ENCODE measurements at places on chromosomes 4 and X.

DNA sequence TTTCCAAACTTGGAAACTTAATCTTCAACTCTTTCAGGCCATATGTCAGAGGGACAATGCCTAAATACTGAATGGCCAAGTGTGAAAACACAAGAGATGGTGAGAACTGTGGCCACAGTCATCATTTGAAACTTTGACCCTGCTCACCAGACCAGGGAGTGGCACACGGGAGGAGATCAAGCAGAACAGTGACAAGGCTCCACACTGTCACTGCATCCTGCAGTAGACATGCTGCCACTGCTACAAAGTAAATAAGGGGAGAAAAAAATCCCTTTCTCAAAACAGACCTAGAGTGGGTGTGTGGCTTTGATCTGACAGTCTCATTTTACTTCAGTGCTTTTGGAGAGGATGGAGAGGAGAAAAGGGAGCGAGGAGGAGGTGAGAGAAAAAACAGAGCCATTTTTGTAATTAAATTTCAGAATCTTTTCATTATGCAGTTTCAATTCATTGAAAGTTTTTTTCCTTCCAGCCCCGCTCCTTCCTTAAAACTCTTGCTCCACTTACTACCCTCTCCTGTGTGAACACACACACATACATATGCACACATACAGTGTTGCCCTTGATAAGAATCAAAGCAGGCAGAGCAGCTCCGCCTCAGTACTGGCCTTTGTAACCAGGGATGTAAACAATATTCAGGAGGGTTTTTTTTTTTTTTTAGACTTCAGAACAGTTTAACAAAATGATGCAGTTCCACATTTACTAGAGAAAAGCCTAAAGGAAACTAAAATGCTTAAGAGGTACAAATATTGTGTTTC, 34.4 kb downstream of the NEXMIF start:
- DNase-seq: no peak

- peak; percentile 22 for DNase-seq
Measured at GRCh38 chrX:72169008-72169728, 12.4 kb upstream of the PIN4 start.

DNA sequence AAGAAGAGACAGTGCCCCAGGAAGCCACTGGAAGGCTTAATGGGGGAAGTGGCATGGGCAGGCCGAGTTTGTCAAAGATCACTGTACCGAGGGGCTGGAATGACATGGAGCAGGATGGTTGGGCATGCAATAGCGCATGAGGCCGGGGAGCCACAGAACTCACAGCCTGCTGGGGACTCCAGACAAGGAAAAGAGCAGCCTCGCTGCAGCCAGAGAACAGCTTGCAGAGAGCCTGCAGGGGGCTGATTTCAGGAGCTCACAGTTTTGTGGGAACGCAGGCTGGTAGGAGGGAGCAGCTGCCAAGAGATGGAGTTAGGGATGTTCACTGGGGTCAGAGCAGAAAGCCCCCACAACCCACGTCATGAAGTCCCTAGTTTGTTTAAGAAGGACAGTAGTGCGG, 45.4 kb downstream of the STOX2 start:
- no peak for DNase-seq

- DNase-seq: no peak
Measured at GRCh38 chrX:15350329-15350996, 15.1 kb upstream of the PIGA start.

- peak; percentile 6 for DNase-seq
Measured at GRCh38 chrX:15158350-15158735, 111.5 kb downstream of the ASB9 start.

DNA sequence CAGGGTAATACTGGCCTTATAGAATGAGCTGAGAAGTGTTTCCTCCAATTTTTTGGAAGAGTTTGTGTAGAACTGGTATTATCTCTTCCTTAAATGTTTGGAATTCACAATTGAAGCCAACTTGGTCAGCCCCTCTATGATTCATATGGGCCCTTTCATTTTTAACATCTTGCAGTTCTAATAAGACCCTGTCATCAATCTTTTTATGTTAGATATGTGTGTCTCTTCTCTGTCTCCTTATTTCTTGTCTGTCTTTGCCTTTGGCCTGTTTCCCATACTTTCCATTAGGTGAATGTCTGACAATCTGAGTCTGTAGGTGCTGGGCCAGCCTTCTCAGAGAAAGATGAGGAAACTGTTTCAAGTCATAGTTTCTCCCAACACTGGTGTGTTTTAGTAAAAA, 88.7 kb downstream of the SLC16A2 start:
- DNase-seq: no peak

- DNase-seq: peak; percentile 14
Measured at GRCh38 chrX:115344885-115345614, 55.5 kb downstream of the LUZP4 start.

DNA sequence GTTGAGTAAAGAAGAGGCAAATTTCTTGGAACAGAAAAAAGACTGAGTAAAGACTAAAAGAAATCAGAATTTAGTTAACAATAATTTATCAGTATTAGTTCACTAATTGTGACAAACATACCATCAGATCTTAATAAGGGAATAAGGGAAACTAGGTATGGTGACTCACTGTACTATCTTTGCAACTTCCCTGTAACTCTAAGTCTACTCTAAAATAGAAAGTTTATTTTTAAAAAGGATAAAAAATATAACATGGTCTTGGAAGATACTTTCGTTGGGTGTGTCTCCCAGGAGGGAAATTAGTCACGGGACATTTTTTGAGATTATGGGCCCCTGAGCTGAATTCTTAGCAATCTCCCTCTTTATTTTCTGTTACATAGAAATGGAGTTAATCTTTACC, 97.3 kb downstream of the EMCN start:
- DNase-seq: no peak

GRCh38 chrX:30373479-30373878, 64.3 kb upstream of the NR0B1 start:
- DNase-seq: no peak

GRCh38 chrX:80808881-80809411, 731 bp downstream of the BRWD3 start:
- DNase-seq: peak; percentile 5

DNA sequence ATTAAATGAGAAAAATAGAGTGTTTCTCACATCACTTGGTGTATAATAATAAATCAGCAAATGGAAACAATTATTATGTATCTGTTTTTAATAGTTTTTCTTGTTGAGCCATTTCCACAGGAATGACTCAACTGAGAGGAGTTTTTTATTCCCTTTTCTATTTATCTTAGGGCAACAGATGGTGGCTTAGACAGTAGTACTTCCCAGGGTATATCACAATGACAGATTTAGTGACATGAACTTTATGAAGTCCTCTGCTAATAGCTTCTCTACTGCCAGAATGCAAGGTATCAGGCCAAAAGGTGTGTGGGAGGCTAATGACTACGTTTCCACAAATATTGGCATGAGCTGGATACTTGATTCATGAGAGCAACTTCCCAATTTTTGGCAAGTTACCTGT, 126.7 kb downstream of the HTR2C start:
- DNase-seq: no peak

GRCh38 chr4:5650040-5650439, 58.3 kb downstream of the EVC2 start:
- DNase-seq: peak; percentile 13

GRCh38 chr4:128268970-128269369, 18.6 kb downstream of the PGRMC2 start:
- no peak for DNase-seq

GRCh38 chrX:12891915-12892506, 14.4 kb upstream of the TLR8 start:
- no peak for DNase-seq

DNA sequence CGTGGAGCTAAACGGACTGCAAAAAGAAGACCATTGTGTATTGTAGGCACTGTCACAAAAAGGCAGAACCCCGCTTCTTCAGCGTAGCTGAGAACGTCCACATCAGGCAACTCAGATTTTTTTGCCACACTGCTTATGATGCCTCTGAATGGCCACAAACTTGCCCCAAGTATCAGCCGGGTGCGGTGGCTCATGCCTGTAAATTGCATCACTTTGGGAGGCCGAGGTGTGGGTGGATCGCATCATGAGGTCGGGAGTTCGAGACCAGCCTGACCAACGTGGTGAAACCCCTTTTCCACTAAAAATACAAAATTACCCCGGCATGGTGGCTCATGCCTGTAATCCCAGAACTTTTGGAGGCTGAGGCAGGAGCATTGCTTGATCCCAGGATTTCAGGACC, 14.9 kb upstream of the IL3RA start:
- peak; percentile 62 for DNase-seq

DNA sequence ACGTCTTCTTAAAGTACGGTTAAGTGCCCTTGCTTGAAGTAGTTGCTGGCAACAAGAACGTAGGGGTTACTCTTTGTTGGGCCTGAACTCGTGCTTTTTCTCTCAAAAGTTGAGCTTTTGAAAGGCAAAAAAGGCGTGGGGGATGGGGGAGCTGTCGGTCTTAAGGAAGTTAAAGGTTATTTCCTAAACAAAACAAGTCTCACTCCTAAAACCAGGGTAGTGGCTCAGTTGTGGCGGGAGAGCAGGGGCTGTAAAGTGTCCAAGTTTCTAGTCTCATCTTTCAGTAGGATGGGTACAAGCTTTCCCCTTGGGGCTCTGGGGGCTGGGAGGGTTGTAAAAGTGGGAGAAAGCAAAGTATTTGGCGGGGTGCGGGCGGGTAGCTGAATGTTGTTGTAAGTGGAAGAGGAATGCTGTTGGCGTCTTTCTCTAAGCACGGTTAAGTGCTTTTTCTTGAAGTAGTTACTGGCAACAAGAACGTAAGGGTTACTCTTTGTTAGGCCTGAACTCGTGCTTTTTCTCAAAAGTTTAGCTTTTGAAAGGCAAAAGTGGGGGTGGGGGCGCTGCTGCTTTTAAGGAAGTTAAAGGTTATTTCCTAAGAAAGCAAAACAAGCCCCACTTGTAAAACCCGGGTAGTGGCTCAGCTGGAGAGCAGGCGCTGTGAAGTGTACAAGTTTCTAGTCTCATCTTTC, 904 bp upstream of the WDR1 start:
- DNase-seq: peak; percentile 70

DNA sequence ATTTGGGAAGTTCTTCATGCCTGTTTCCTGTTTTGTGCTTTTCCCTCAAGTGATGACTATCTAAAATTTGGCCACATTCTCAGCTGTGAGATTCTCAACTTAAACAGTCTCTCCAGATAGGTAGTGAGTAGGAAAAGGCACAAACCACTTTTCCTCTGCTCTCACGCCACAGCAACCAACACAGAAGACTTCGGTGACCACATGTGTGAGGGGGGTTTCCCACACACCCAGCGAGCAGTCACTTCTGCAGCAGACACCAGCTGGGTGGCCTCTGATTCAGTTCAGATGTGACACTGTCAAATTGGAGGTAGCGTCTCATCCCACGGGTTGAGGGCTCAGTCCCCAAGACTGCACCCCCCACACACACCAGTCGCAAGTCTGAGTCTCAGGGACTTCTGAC, 25.1 kb upstream of the CLDN34 start:
- DNase-seq: peak; percentile 33

DNA sequence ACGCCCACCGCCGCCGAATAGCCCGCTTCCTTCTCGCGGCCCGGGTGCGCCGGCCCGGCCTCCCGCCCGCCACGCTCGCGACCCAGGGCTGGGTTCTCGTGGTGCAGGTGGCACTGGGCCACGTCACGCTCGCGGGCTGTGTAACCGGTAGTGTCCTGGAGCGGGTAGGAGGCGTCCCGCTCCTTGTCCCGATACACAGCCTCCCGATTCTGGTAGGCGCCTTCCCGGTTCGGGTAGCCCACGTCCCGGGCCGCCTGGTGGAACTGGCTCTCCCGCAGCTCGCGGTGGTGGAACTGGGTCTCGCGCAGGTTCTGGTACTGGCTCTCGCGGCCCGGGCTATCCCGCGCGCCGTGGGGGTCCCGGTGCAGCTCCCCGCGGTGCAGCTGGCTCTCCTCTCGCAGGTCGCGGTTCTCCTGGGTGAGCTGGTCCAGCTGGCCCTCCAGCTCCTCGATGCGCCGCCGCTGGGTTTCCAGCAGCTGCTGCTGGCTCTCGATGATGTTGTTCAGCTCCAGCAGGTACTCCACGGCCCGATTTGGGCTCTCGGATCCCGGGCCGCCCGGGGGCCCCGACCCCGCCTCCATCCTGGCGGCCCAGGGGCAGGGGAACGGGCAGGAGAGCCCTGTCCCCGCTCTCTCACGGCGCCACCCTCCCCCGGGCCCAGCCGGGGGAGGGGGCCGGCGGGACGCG, 39.3 kb upstream of the IQSEC2 start:
- DNase-seq: no peak

GRCh38 chr4:137533855-137534254, 1.6 kb upstream of the PCDH18 start:
- DNase-seq: no peak

DNA sequence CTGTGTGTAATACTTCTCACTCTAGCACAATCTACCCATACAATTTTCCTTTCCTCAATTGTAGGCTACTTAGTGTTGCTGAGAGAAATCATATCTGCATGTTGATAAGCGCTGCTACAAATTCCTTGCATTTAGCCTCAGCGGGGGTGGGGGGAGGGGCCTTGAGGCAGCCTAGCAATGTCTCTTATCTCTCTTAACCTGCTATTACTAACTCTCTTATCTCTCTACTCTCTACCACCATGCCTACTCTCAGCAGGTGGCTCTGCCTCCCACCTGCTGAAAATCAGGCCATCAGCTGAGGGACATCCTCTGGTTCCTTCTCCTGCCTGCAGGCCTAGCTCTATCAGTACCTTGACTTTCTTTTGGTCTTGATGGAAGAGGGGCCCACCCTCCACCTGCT, 98.9 kb downstream of the GPR82 start:
- DNase-seq: no peak

- DNase-seq: no peak
Measured at GRCh38 chr4:126209147-126209546, 894.4 kb downstream of the FAT4 start.

GRCh38 chr4:181063212-181063611, 1180.0 kb upstream of the TENM3 start:
- DNase-seq: no peak

- DNase-seq: no peak
Measured at GRCh38 chr4:4856071-4857000, 3.1 kb upstream of the MSX1 start.

DNA sequence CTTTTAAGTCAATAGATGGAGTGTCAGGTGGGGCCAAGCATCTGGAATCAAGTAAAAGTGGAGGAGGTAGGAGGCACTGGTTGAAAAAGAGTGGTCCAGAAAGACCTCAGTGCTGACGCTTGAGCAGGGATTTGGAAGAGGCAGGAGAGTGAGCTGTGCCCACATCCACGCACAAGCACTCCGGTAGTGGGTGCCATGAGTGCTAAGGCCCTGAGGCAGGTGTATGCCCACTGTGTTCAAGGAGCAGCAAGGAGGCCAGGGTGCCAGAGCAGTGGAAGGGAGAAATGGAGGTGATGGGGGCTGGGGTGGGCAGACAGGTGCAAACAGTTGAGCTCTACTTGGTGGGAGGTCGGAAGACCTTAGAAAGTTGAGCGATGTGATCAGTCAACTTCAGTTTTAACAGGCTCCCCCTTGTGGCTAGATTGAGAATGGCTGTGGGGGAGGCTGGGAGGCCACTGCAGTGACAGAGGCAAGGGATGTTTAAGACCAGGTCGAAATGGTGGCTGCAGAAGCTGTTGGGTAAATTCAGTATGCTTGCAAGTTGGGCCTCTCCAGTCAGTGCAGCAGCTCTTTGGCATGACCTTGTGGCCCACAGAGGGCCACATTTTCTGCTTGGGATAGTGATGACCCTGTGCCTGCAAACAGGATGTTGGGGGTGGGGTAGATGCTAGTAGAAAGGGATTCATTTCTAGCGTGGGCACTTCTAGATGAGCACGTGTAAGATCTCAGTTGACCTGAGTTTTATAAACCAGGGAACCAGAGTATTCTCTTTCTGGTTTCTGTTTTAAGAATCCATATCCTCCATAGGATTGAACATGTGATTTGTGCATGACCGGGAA, 12.7 kb downstream of the TKTL1 start:
- peak; percentile 73 for DNase-seq

Data from suppressor macrophage treated with lipopolysaccharide for 4 hours (primary cell).